ENCODE measurements at places on chromosomes 7 and 10. TPM values are rescaled to one million over a fixed set of nuclear protein-coding genes. Genes with fewer than 3 reads are reported as not detected.

- no peak for DNase-seq
These were observed 9.7 kb downstream of the MDFIC start for GRCh38 chr7:114931656-114932011.

- no peak for DNase-seq
These were observed 332.3 kb upstream of the PRKCQ start for GRCh38 chr10:6912424-6912823.

- no peak for DNase-seq
These were observed 141.3 kb downstream of the SKAP2 start for GRCh38 chr7:26723129-26723528.

- no peak for DNase-seq
These were observed 86.4 kb downstream of the MICALL2 start for GRCh38 chr7:1372671-1373379.

- no peak for DNase-seq
These were observed 96.3 kb upstream of the ZPBP start for GRCh38 chr7:50189371-50189770.

The UNCX gene
- not detected for total RNA-seq

GRCh38 chr10:23611308-23612029 is 172.6 kb downstream of the OTUD1 start:
- no peak for DNase-seq

GRCh38 chr7:137395420-137395819 is 51.9 kb upstream of the PTN start:
- no peak for DNase-seq

The SSBP1 gene
- total RNA-seq = 65.2 TPM

The ALOX5 gene
- total RNA-seq = 222 TPM

DNA sequence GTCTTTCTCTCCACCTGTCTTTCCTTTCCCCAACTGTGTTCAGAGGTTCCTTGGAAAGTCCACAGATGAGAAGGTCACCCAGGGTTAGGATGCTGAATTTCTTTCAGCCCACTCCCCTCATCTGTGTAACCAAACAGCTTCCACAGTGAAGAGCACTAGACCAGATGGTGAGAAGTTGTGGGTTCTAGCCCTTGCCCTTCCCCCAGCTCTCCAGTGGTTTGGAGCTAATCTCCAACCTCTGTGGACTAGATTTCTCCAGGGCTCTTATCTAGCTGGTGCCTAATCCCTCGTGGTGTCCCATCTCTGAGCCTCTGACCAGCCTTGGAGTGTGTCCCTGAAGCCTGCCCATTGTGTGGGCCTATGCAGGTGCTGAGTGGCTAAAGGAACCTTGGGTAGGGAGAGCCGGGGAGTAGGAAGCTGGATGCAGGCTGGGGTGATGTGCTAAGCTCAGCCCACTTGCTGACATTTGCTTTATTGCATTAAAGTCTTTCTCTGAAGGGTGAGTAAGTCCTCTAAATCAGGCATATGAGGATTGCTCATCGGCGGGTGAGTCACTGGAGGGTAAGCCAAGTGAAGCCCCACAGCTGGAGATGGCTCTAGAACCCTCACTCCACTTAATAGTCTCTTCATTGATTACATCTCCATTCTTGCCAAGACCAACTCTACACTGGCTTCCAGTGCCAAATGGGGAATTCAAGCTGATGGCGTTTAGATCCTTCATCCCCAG is 14.9 kb downstream of the DUSP5 start:
- DNase-seq = no peak

- DNase-seq = no peak
These were observed 34.5 kb upstream of the MEOX2 start for GRCh38 chr7:15720849-15721471.

DNA sequence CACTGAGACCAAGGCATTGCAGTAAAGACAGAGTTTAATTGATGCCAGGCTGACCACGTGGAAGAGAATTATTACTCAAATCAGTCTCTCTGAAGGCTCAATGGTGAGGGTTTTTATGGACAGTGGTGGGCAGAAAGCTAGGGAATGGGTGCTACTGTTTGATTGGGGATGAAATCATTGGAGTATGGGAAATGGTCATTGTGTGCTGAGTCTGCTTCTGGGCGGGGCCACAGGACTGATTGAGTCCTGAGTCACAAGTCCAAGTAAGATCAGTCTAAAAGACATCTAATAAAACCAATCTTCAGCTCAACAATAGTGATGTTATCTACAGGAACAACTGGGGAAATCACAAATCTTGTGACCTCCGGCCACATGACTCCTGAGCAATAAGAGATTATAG is 868.4 kb downstream of the SORCS3 start:
- DNase-seq = no peak

DNA sequence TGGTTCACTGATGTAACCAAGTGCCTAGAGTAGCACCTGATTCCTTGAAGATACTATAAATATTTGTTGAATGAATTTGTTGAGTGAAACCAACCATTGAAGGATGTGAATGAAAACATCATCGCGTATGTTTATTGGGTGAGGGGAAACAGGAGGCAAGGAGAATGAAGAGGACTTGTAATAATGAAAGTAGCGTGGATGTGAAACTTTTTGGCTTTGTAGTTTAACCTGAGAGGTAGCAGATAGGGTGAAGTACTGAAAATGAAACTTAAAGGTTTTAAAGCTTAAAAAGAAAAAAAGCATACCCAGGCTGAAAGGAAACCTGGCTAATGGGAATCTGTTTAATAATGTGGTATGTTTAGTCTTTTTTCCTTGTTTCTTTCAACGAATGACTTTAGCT is 5.2 kb downstream of the CCNY start:
- DNase-seq = no peak

The CYP2E1 gene
- total RNA-seq = 0.86 TPM

DNA sequence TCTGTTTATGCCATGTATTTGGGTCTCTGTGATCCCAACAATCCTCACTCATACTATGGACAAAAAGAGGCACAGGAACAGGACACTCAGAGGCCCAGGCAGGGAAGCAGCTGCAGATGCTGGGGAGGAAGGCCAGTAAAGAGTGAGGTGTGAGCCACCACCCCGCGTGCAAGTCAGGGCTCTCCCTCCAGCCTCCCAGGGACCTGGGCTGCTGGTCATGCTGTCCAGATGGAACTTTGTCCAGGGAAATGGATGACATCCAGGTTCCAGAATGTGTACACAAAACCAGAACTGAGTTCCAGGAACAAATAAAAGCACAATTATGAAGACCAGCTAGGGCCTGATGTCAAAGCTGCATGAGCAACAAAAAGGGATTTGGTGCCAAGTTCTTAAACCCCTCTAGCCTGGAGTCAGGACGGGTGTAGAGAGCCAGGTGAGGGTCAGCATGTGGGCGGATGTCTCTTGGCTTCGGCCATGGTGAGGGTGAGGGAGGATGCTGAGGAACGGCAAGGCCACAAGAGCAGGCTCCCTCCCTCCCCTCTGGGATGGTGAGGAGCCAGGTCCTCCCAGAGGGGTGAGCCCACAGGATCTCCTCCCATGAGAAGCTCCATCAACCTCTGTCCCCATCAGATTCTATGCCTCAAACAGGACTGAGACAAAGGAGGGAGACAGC is 739.7 kb downstream of the PARD3 start:
- DNase-seq = no peak

Data from lower lobe of right lung (tissue), 2 donors.